Choroid plexus epithelial cell (primary cell): ENCODE measurements at places on chromosomes 1 and 21.
A peak's percentile ranks its signal among the peaks of the same experiment; 100 is the strongest.

DNA sequence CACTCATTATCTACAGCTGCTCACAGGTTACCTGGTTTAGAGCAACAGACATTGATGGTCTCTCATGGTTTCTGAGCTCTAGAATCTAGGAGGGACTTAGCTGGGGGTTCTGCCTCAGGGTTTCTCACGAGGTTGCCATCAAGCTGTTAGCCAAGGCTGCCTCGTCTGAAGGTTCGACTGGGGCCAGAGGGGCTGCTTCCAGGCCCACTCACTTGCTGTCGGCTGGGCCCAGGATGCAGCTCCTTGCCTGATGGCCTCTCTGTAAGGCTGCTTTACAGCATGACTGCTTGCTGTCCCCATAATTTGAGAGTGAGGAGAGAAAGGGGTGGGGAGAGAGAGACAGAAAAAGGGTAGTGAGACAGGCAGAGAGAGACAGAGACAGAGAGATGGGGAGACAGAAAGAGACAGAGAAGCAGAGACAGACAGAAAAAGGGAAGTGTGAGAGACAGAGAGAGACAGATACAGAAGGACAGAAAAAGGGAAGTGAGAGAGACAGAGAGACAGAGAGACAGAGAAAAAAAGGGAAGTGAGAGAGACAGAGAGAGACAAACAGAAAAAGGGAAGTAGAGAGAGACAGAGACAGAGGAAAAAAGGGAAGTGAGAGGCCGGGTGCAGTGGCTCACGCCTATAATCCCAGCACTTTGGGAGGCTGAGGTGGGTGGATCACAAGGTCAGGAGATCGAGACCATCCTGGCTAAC lies 106.8 kb upstream of the C1orf174 start:
- DNase-seq, result no peak

- DNase-seq, result no peak
These were observed 92.3 kb downstream of the DMRTB1 start for GRCh38 chr1:53551428-53551995.

- no peak for DNase-seq
These were observed 175.7 kb downstream of the PSMG1 start for GRCh38 chr21:39007532-39007931.

DNA sequence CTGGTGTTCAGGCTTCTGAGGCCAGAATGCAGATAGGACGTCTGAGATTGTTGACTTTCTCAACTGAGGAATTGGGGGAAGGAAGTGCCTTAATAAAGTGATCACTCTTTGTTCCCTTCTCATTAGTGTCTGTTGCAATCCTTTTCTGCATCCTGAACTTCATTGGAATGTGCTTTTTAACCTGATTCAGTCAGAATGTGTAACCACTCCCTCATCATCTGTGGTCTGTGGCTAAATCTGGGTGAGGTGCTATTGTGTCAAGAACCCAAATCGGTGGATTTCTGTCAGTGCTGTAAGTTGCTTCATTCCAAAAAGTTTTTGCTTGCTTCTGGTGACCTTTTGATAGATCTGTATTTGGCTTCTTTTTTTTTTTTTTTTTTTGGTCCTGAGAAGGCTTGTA lies 38.2 kb downstream of the ARID1A start:
- peak; percentile 93 for DNase-seq

GRCh38 chr21:42855937-42856335 lies 23.4 kb downstream of the WDR4 start:
- DNase-seq, result no peak

DNA sequence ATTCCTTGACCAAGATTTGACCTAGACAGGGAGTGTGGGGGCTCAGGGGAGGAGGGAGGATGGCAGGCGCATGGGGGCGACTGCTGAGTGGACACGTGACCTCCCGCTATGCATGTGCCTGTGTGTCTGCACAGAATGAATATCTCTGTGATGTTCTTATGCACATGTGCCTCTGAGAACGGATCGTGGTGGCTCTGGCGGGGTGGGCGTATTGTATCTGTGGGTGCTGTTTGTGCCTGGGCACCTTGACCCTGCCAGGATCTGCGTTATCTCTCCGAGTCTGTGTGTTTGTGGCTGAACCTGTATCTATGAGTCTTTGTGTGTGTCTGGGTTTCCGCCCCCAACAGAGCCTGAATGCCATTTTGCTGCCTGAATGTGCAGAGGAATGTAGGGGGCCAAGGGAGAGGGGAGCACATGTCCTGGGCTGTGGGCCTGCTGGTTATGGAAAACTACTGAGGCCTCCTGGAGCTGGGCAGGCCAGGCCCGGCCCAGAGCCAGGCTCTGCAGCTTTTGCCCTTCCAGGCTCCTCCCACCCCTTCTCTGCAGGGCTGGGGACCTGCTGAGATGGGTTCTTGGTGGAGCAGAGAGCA lies 102.5 kb downstream of the EBNA1BP2 start:
- DNase-seq, result peak; percentile 82

DNA sequence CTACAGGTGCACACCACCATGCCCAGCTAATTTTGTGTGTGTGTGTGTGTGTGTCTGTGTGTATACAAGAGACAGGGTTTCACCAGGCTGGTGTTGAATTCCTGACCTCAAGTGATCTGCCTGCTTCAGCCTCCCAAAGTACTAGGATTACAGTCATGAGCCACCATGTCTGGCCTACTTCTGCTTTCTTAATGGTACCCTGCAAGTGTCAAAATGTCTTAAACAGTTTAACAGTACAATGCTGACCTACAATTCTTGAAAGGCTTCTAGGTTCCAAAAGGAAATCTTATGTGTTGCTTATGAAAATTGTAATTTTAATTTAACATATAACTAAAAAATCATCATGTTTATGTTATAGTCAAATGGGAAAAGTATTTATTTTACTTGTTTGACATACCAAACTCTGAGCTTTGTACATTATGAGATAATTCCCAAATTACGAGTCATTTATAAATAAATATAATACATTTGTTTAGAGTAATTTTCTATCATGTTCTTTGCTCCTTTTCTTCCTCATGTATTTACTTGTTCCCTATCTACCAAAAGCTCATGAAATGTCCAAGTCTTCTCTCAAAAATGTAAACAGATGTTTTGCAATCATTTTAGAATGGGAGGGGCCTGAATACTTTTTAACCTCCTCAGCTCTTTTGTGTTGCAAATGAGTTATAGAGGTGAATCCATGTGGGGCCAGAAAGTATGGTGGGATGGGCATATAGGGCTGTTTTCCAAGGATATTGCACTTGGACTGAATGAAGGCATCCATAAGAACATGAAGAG lies 8.4 kb upstream of the VCAM1 start:
- DNase-seq, result peak; percentile 76

- no peak for DNase-seq
These were observed 26.1 kb upstream of the FHAD1 start for GRCh38 chr1:15220825-15221431.

- DNase-seq, result no peak
These were observed 65.2 kb upstream of the GOLT1A start for GRCh38 chr1:204278958-204279357.
